IPS-NIHi11 (cell line): ENCODE measurements at places on chromosomes 5 and 9.
A peak's percentile ranks its signal among the peaks of the same experiment; 100 is the strongest.

DNA sequence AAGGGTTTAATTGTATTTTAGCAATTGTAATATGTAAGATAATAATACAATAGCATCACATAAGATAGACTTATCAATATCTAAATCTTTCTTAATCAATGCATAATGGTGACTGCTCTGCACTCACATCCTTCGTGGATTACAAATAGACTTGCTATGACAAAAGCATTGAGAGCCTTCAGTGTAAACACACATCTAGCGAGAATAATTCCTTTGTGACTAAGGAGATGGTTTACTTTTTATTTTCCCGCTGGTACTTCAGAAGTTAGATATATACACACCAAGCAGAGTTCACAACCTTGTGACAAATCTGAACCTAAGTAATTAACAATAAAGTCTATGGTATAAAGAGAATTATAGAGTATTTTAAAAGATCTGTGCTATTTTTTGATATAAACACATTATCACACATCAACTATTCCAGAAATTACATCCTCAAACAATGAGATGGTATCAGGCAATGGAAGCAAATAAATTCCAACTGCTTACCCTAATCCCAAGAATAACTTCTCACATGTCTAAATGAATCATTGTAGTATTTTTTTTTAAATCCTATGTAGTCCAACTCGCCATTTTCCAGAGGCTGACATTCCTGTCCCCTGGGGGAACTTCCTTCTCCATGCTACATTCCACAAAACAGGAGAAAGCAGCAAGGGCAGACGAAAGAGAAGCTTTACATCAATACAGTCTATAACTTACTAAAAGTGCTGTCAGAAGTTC, 51.2 kb downstream of the MAPKAP1 start:
- DNase-seq: no peak

- DNase-seq: no peak
Measured at GRCh38 chr9:22169727-22170503, 160.8 kb upstream of the CDKN2B start.

DNA sequence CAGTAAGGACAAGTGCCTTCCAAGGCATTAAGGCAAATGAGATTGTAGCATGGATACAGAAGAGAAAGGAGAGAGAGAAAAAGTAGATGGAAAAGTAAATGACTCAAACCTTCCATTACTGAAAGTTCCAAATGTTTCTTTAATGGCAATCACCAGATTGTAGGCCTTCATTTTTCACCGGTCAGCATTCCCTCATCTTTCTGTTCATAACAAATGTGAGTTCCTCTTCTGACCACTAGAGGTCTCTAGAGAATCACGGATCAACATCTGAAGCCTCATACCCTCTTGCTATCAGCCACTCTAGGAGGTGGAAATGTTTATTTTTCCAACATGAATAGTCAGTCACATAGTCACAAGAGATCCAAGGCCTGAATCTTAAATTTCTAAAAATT, 73.6 kb upstream of the RPS23 start:
- DNase-seq: peak; percentile 71

- no peak for DNase-seq
Measured at GRCh38 chr9:137194388-137194787, 5.9 kb downstream of the SSNA1 start.

GRCh38 chr5:142952229-142952628, 182.1 kb downstream of the ARHGAP26 start:
- DNase-seq: no peak

DNA sequence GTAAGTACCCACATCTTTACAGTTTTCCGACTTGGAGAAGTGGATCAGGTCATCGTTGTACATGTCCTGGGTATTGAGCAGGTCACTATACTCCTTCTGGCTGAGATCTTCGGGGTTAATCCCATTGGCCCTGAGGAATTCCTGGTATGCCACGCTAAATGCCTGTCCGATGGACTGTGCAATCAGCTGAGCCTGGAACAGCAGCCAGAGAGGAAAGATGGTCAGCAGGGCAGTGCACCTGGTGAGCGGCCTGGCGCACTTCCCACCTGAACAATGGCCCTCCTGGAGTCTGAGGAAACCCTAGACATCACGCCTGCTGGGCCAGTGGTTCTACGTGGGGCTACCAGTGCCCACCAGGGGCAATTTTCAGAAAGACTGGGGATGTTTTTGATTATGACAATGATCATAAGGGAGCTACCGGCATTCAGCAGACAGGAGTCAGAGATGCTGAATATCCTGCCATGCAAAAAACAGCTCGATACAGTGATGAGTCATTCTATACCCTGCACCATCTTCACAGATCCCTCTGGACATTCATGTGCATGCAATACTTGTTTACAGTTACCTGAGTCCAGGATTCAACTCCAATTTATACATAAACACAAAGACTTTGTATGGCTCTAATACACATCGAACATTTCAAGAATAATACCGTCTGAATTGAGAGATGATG, 127.2 kb downstream of the ENTREP1 start:
- peak; percentile 67 for DNase-seq

GRCh38 chr9:120477534-120478001, 102.4 kb downstream of the CDK5RAP2 start:
- DNase-seq: peak; percentile 78

GRCh38 chr5:97355775-97356174, 172.7 kb upstream of the RIOK2 start:
- no peak for DNase-seq

DNA sequence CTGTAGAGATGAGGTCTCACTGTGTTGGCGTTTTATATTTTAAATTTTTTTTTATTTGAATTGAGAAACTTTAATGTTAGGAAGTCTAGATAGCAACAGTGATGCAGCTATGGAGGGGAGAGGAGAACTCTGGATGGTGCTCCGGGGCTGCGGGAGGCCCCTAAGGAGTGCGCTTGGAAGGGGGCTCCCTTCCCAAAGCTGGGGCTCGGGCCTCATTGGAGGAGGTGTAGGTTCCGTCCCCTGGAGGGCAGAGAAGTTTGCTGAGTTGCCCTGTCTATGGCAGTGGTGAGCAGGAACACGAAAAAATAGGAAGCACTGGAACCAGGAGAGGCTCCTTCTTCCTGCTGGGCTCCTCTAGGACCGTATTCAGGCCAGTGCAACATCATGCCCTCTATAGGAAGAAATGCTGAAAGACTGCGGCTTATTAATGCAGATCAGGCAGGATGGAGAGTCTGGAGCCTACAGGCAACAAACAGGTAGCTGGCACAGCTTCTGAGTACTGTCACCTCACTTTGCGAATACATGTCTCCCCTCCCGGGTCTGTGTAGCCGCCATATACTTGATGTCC, 16.1 kb downstream of the AHRR start:
- DNase-seq: peak; percentile 77

DNA sequence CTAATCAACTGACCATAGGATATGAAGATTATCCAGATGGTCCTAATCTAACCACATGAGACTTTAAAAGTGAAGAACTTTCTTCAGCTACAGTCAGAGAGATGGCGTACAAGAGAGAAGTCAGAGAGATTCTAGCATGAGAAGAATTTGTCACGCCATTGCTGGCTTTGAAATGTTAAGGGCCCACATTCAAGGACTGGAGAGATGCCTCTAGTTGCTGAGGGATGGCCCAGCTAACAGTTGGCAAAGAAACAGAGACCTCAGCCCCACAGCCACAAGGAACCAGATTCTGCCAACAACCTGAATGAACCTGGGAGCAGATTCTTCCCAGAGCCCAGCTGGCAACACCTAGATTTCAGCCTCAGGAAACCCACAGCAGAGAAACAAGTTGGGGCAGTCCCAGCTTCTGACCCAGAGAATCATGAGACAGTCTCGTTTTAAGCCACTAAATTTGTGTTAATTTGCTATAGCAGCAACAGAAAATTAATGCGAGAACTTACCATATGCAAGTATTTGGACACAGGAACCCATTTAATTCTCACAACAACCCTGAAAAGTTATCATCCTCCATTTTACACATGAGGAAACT, 132.0 kb downstream of the MLLT3 start:
- no peak for DNase-seq

- peak; percentile 78 for DNase-seq
Measured at GRCh38 chr9:85258823-85259370, 482.9 kb downstream of the AGTPBP1 start.

DNA sequence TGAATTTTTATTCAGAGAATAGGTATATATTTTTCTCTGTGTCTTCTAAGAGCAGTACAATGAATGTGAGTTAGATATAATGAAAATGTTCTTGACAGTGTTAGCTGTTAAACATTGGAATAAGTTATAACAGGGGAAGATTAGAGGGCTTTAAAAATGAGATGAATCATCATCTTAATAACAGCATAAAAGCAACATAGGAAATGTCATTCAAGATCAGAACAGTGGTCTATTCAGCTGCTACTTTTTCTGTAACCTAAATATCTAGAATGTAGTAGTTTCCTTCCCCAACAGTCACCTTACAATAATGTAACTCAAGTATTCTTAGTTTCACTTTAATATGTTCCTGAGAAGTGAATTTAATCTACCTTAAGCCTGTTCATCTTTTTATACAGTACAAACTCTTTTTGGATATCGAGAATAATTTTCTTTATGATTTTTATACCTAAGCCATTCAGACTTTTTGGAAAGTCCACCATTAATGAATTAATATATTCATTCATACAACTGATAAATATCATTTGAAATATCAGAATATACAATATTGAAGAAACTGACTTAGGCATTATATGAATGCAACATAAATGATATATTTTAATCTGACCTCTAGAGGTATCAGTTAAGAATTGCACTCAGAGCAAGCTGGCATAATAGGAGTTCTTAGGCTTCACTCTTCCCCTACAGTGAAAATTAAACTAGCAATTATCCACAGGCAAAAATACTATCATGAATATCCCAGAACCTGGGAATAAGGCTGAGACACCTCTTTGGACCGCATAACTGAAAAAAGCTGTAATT, 66.1 kb upstream of the EDIL3 start:
- peak; percentile 10 for DNase-seq

- no peak for DNase-seq
Measured at GRCh38 chr5:39014561-39014960, 59.6 kb downstream of the RICTOR start.

GRCh38 chr9:127566351-127567001, 45.6 kb upstream of the STXBP1 start:
- no peak for DNase-seq

DNA sequence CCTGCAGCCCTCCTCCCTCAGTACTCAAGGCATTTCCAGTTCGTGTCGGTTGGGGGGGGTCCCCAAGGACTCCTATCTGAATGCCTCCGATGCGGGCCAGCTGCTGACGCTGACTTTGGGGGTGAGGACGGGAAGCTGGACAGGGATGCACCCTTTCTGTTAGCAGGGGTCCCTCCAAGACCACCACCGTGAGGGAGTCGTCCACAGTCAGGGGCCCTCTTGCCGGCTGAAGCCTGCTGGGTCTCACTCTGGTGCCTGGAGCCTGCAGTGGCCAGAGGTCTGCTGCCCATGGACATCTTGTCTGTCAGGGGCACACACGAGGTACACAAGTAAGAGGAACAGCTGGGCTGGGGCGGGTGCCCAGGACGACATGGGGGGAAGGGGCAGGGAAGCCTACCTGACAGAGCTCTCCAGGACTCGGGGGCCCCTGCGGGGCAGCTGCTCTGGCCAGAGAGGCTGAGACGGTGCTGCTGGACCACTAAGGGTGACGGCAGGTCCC, 9.1 kb upstream of the ZDHHC11 start:
- DNase-seq: no peak

DNA sequence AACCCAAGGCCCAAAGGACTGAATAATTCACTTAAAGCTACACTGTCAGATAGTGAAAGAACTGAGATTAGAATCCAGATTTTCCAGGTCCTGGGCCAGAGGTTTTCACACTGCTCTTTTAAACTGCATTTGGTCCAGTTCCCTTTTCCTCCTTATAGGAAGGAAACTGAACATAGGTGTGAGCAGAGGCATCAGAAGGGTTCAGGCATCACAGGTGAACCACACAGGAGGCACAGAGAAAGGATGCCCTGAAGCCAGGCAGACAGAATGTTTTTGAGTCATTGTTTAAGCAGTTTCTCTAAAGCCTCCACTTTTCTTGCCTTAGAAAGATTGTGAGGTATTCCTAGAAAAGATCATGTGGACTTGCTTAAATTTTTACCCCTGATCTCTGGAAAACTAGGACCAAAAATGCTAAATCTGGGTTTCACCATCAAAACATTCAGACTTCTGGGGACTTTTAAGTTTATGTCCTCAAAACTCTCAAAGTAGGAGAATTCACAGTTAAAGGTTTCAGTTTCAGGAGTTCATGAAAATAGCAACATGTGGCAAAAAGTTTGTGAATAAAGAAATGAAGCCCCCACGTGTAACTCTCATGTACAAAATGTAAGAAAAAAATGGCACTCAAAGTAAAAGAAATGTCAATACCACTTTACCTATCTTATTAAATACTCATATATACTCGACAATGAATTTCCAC, 386.1 kb downstream of the NTRK2 start:
- no peak for DNase-seq

GRCh38 chr9:126615245-126615790, 1.6 kb downstream of the LMX1B start:
- DNase-seq: peak; percentile 49

- DNase-seq: no peak
Measured at GRCh38 chr5:32866138-32866537, 155.0 kb downstream of the NPR3 start.

DNA sequence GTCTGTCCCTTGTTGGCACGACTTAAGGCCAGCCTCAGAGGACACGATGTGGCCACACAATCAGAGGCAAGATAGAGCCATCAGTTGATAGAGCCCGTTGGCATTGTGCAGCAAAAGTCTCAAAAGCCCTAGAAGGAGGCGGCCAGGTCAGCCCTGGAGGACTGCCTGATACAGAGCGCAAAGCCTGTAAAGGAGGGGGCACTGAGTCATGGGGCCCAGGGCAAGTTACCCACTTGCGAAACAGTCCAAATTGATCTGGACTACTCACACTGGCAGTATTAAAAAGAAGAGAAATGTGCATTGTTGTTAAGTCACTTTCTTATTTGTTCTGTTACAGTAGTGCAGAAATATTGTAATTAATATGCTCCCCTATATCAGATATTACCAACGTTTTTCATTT, 51.5 kb downstream of the KLF9 start:
- DNase-seq: no peak

- DNase-seq: no peak
Measured at GRCh38 chr9:89807682-89808075, 202.9 kb downstream of the GADD45G start.

DNA sequence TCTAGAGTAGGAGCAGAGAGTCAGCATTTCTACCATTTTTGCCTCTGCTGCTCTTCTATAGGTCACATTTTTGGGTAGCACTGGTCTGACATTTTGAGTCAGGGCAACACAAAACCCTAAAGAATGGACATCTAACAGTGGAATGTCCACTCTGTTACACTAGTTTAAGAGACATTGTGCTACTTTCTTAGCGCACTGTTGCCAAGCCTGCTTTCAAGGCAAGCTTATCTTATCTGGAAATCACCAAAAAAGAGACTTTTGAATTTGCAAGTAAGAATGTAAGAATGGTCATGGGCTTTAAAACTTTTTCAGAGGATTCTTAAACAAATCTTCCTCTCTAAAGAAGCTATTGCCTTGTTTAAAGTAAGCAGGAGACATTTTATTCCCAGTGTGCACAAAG, 73.0 kb upstream of the STARD4 start:
- no peak for DNase-seq

GRCh38 chr9:129399634-129399990, 221.3 kb downstream of the C9orf50 start:
- peak; percentile 16 for DNase-seq
